ENCODE measurements at places on chromosomes 4 and X.

DNA sequence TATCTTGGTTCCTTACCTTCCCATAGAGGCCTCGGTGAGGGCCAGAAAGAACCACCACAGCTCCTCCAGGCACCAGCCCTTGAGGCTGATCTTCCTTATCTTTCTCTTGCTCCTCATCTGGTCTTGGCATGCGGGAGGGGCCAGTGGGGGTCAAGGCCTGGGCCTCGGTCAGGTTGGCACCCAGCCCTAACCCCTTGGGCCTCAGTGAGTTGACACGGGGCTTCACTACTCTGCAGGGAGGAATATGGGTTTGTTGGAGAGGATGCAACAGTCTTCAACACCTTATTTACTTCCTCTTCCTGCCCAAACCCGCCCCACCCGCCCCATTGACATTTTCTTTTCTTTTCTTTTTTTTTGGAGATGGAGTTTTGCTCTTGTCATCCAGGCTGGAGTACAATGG lies 6.0 kb downstream of the GPKOW start:
- peak; percentile 12 for DNase-seq

DNA sequence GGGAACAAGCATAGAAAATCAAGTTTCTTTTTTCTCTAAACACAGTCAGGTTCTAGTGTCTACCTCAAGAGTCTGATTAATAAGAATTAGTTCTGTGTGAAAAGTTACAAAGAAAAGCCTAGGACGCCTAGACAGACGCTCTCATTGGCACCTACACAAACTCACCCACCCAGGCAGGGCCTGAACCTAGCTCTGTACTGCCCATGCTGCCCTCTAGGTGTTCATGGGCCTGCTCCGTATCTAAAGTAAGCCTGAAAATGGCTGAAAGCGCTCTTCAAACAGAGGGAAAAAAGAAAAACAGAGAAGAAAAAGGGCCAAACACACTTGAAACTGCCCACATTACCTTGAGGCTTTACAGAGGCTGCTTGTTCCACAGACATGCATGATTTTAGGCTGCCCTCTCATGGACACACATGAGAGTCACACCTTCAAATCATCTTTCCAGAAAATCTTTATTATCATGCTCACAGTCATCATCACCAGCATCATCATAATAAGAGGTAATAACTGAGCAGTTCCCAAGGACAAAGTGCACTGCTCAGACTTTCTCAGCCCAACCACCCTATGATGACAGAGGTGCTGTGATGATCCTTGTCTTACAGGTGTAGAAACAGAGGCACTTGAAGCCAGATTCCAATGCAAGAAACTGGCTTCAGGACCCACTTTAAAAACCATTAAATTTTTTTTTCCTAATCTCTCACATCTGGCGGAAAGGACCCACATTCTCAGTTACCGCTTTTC lies 49.6 kb downstream of the MAP7D2 start:
- peak; percentile 2 for DNase-seq

DNA sequence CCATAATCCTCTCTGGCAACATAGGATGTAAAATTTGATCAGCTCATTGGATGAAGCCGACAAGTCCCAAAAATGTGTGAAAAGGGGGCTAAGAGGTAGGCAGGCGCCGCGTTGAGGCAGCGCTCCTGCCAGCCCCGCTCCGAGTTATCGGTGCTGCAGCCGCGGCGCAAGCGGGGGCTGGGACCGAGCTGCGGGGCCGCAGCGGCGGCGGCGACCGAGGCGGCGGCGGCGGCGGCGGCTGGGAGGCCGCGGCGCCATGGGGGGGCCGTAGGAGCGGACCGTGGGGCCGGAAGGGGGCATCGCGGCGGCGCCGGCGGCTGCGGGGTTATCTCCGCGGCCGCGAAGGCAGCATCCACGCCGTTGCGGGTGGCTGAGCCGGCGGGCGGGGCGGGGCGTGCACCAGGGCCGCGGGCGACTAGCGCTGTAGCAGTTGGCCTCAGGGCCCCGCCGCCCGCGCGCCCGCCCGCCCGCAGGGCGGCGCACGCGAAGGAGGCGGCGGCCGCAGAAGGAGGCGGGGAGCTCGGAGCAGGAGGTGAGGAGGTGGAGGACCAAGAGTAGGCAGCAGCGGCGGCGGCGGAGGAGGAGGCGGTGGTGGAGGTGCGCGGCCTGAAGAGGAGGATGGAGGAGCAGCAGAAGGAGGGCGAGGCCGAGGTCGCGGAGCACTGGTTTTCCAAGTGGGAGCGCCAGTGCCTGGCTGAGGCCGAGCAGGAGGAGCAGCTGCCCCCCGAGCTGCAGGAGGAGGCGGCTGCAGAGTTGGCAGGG lies 126.0 kb upstream of the CXorf66 start:
- DNase-seq, result no peak

GRCh38 chr4:17636341-17636695 lies 21.9 kb downstream of the MED28 start:
- no peak for DNase-seq

DNA sequence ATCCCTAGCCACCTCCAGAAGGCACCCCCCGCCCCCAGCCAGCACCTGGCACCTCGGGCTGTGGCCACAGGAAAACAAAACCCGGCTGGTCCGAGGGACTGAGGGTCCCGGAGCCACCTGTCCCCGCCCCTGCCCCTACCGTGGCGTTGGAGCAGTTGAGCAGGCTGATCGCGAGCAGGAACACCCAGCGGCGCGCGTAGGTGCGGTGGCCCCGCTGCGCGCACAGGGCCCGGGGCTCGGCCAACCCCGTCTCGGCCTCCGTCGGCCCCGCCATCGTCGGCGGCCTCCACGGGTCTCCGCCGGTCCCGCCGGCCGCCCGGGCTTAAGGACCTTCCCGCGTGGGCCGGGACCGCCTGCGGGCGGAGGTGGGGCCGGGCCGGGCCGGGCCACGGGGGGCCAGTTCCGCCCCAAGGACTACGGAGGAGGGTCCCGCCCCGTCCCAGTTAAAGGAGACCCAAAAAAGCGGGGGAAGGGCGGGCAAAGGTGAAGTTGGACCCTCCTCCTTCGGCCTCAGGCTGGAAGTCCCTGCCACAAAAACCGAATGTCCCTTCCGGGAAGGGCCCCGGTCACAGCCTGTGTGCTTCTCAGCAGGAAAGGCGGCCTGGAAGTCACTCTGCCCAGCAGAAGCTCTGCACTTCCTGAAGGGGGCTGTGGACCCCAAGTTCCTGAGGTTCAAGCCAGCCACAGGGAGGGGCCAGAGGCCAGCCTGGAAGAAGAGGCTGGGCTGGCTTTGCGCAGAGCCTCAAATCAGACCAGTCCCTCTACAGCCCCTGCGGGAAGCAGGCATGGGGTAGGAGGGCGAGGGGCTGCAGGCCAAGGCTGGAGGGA lies at the start of gene SLC49A3:
Gene SLC49A3 (minus strand): TSS at position 298 of the 828 bp plus-strand sequence. CDS start 24 bp downstream, at position 274.
- DNase-seq, result no peak

DNA sequence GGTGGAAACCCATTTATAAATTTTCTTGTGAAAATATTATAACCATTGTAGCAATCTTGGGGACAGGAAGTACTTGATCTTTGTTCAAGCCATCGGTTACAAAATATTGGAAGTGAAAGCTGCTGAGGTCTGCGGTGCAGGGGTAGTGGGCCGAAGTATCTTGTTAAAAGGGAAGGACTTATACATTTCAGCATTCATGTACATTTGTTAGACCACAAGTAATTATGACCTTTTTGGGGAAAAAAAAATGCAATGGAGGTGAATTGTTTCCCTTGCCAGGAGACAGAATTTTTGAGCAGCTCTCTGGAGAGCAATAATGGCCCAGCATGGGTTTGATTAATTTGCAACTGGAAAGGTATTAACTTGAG lies 121.3 kb downstream of the EGF start:
- no peak for DNase-seq

- DNase-seq, result no peak
These were observed 79.7 kb upstream of the LSM6 start for GRCh38 chr4:146095860-146096259.

- DNase-seq, result peak; percentile 70
These were observed 86.3 kb downstream of the EGF start for GRCh38 chr4:109998867-109999584.

DNA sequence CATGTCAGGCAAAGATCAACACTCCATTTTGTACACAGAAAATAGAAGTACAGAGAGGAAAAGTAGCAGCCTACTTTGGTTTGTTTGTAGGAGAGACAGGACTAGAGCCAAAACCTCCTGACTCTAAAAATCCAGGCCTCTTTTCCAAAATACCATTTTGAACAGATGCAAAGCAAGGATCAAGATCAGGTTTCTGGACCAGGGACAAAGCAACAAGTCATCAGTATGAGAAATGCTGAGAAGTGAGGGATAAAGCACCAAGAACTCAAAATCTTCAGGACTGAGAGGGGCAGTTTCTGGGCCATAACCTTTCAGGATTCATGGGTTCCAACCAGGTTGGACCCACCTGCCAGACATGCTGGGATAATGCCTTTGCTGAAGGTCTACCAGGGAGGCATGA lies 36.6 kb upstream of the MBTPS2 start:
- no peak for DNase-seq

- DNase-seq, result no peak
These were observed 1.3 kb downstream of the PARM1 start for GRCh38 chr4:74934016-74934831.

- DNase-seq, result no peak
These were observed 21.3 kb downstream of the ZNF721 start for GRCh38 chr4:477686-478085.

DNA sequence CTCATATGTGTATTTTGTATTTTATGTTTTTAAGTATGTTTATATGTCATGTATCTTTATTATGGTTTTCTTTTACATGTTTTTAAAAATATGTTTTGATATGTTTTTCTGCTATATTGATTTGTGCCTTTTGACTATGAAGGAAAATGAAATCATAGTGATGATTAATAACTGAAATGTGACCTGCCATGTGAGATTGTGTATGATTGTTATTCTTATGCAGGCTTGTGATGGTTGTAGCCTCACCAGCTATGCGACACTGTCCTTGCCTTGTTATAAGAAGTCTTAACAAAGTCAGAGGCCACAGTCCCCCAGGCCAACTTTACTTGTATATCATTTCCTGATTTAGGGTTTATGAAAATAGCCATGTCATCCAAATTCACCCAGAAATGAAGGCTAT lies 83.2 kb downstream of the TMEM131L start:
- no peak for DNase-seq

DNA sequence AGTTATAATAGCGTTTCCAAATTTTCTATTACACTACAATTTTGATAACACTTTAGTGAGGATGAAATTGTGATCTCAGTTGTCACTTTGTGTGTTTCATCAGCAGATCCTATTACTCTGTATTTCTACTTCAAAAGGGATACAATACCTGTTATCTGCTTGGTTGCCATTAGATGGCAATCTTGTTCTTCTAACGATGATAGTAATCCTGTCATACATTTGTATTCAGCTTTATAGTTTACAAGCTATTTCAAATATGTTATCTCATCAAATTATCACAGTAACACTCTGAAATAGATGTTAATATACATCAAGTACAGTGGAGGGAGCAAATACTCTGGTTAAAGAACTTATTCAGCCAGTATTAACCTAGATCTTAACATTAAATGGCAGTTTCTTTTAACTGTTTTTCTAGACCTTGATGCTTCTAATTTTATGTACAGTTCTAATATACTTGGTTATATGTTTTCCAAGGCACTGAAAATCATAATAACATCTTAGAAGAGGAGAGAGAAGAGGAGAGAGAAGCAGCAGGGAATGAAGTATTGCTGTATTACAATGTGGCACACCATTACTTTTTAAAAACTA lies 292.0 kb downstream of the CCSER1 start:
- DNase-seq, result no peak

GRCh38 chr4:129974730-129975129 lies 878.8 kb downstream of the C4orf33 start:
- no peak for DNase-seq

DNA sequence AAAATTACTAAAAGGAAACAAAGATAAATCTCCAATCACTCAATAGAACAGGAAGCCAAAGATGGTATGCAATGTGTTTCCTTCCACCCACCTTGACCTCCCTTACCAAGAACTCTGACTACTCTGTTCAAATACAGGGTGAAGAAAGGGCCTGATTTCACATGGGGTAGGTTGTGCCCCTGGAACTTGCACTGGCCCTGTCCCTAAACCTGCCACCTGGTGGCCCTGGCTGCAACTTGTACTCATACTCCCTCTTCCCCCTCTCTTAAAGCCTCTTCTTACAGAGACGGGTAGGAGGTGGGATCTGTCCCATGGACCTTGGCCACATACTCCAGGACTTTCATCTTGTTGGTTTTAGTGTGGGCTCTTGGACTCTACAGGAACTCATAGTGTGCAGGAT lies 17.3 kb upstream of the TMEM185A start:
- no peak for DNase-seq

DNA sequence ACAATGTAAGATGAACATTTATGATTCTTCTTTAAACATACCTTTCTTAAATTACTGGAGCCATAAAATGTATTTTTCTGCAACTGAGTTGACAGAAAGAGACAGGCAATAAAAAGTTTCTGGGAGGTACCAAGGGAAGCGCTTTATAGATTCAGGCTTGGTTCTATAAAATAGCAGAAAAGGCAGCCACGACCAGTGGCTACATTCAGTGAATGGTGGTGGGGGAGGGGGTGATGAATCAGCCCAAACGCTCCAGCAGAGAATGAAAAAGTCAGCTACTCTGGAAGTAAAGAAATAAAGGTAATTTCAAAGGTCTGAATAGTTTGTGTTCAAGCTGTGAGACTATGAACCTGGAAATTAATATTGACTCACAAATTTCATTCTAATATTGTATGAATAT lies 456.1 kb downstream of the KCTD8 start:
- no peak for DNase-seq

- DNase-seq, result no peak
These were observed 105.5 kb downstream of the HDAC8 start for GRCh38 chrX:72467135-72467534.

DNA sequence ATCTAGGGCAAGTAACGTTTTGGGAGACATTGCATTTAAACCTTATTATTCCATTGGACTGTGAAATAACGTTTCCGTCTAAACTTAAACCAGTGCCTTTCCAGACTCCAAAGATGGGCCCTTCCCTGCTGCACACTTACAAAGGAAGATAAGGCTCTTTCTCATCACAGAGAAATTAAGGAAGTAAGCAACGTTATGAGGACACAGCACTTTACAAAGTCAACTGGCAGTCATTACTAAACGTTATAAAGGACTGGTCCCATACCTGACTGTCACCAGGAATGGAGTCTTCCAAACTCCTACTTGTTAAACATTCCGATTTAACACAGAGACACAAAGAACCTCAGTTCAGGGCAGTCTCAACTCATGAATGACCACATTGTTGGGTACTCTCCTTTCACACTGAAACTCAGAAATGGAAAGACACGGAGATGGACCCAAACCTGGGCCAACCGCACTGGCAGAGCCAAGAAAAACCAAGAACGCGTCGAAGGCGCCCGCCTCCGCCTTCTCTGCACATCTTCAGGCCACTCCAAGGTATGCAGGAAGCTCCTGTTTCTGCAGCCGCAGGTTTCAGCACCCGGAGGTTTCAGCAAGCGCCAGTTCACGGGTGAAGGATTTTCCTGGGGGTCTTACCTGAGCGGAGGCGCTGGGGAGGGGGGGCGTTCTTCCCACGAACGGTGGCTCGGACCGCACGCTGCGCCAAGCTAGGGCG lies 670 bp downstream of the PAPSS1 start:
- no peak for DNase-seq

- DNase-seq, result no peak
These were observed 1.6 kb downstream of the CXCL1 start for GRCh38 chr4:73870768-73871167.

Measured in hematopoietic multipotent progenitor cell treated with erythropoietin and hydrocortisone succinate and interleukin-3 and kit ligand, for 15 days (in vitro differentiated cells).